Kidney glomerular epithelial cell (primary cell): ENCODE measurements at places on chromosomes 16 and 17.

DNA sequence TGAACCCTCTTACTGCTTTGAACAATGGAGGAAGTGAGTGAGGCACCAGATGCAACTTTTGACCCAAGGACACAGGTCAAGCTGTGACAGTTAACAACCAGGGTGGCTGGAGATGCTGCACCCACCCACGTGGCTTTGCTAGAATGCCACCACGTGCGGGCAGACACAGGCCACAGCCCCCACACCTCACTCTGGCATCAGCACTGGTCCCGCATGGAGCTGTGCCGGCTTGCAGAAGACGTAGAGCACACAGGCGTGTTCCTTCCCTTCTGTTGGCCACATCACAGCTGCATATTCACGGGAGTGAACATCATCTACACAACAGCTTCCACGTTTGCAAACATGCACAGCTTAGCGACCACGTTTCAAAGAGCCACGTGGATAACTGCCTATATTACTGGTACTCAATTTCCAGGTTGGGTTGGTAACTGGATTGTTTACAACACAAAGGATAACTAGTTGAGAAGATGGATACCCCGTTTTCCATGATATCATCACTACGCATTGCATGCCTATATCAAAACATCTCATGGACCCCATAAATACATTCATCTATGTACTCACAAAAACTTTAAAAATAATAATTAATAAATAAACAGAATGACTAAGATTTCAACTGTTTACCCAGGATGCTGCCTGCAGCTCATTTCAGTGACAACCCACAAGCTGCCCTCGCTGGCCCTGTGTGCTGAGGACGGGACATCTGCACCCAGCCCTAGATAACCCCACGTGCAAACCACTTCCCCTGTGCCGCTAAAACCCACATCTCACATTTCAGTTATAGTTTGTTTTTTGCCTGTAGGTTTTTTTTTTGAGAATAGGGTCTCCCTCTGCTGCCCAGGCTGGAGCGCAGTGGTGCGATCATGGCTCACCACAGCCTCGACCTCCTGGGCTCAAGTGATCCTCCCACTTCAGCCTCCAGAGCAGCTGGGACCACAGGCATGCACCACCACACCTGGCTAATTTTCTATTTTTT lies 132.0 kb downstream of the ANKRD11 start:
- no peak for DNase-seq

- DNase-seq, result peak; percentile 42
These were observed 24.8 kb downstream of the MYO18A start for GRCh38 chr17:29155227-29155965.

GRCh38 chr16:73131156-73131862 lies 83.4 kb upstream of the ZFHX3 start:
- DNase-seq, result no peak

GRCh38 chr16:72664056-72664508 lies 383.8 kb downstream of the ZFHX3 start:
- no peak for DNase-seq

DNA sequence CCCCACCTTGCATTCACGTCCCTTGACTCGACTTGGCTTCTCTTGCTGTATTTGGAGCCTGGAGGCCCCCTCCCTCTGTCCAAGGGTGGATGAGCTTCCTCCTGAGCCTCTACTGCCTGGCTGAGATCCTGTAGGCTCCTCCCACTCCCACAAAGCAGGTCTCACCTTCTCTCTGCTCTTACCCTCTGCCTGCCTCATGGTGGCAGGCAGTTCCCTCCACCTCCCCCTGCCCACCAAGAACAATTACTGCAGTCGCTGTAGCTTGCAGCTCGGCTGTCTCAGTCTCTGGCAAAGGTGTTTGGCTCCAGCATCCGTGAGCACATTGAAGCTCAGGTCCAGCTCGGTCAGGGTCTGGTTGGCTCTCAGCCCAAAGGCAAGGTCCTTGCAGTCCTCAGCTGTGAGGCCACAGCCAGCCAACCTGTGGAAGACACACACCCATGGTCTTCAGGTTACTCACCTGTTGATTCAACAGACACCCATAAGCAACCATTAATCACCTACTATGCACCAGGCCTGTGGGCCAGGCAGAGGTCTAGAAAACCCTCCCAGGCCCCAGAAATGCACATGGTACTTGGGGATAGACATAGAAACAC lies 42.6 kb downstream of the NLRP1 start:
- DNase-seq, result no peak

- DNase-seq, result no peak
These were observed 30.4 kb downstream of the SLC7A5 start for GRCh38 chr16:87838643-87839541.
